ENCODE measurements at places on chromosomes 3 and 15.

DNA sequence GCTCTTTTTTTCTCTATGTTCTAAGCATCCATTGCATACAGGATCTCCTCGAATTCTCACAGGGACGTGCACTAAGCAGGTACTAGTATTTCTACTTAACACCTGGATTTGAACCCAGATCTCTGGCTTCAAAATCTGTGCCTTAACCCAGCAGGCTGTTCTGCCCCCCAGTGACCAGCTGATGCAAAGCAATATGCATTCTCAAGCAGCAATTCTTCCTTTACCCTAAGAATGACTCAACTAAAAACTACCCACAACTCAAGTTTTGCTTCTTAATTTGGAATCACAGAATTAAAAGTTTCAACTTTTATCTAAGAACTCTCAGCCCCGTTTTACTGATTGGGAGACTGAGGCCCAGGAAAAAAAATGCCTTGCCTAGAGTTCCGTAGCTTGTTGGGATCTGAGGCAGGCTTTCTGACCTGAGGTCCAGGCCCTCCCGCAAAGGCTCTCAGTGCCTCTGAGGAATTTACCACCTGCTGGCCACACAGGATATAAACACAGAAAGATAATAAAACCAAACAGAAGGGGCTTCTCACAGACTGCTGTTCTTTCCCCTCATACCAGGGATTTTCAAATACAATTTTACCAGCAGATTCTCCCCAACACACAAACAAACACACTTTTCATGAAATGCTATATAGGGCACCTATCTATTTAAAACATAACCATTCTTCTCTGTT, 115.4 kb upstream of the RAD18 start:
- H3K4me3 ChIP-seq, result no peak overlapping the region
- DNase-seq, result no peak
- H3K27ac ChIP-seq, result no peak overlapping the region
- no peaks in the 10 kb centered on the region for H3K27me3 ChIP-seq

DNA sequence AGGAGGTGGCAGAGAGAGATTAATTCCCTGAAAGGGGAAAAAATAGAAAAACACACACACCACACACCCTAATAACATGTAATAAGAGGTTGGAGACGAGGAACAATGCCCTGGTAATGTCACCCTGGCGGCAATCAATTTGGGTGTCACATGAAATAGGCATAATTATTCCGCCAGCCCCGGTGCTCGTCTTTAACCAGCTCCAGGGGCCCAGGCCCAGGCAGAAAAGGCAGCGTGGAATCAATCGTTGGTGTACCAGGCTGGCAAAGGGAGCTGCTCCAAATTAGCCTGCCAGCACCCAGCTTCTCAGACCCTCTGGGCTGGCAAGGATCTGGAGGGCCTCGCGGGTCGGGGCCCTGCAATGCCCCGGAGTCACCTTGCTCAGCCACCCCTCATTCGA, 5.6 kb downstream of the LINGO1 start:
- H3K27me3 ChIP-seq, result no peaks in the 10 kb centered on the region
- H3K27ac ChIP-seq, result no peak overlapping the region
- no peaks in the 10 kb centered on the region for H3K36me3 ChIP-seq

- H3K4me1 ChIP-seq, result peaks cover 51% of the 10 kb centered on the region
- H3K4me3 ChIP-seq, result no peak overlapping the region
- H3K36me3 ChIP-seq, result no peaks in the 10 kb centered on the region
- no peak for DNase-seq
- no peaks in the 10 kb centered on the region for H3K27me3 ChIP-seq
Observed at GRCh38 chr3:66467996-66468735, 32.7 kb downstream of the LRIG1 start.

DNA sequence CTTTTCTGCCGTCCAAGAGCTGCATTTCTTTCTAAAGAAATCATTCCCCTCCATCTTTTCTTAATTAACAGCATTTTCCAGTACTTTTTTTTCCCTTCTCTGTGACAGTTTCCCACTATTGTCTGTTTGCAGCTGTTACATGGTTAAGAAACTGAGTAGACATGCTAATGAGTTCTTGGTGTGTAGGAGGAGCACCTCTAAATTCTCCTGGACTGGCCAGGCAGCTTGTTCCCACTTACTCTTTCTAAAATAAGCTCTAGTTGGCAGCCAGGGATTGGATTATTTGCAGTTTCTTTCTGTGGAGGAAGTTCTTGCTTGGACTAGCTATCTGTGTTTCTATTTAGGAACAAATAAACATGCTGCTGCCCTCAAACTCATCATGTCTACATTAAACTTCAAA, 235.1 kb upstream of the GAP43 start:
- H3K27ac ChIP-seq, result no peak overlapping the region
- no peaks in the 10 kb centered on the region for H3K4me1 ChIP-seq
- no peak overlapping the region for H3K4me3 ChIP-seq
- no peaks in the 10 kb centered on the region for H3K27me3 ChIP-seq
- no peak for DNase-seq

DNA sequence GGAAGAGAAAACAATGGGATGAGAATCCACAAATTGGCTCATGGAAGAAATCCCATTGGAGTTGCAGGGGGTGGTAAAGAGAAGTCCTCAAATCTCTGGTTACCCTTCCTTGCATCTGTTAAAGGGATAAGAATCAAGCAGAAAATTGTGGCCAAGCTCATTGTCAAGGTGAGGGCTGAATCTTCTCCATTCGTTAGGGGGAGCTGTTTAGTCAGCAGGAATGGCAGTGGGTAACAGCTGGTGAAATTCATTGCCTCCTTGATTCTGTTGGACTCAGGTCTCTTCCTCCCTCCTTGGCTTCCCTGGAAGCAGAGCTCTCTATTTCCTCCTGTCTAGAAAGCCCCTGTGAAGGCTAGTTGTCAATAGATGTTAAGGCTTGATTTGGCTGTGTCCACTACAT, 343.1 kb upstream of the SEMA6D start:
- H3K27me3 ChIP-seq, result no peaks in the 10 kb centered on the region
- no peak overlapping the region for H3K4me3 ChIP-seq
- no peaks in the 10 kb centered on the region for H3K4me1 ChIP-seq
- no peak overlapping the region for H3K27ac ChIP-seq

DNA sequence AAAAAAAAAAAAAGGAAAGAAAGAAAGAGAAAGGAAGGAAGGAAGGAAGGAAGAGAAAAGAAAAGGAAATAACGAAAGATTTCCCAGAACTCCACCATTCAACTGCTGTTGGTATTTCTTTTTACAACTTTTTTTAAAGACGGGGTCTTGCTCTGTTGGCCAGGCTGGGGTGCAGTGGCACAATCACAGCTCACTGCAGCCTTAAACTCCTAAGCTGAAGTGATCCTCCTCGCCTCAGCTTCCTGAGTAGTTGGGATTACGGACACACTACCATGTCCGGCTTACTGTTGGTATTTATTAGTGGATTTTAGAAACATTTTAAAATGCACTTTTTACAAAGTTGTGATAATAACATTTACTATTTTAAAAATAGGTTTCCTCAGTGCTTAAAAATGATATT, 15.0 kb upstream of the USP3 start:
- H3K4me3 ChIP-seq, result no peak overlapping the region
- H3K27me3 ChIP-seq, result no peaks in the 10 kb centered on the region
- H3K4me1 ChIP-seq, result peaks cover 58% of the 10 kb centered on the region
- H3K36me3 ChIP-seq, result no peaks in the 10 kb centered on the region
- no peak overlapping the region for H3K27ac ChIP-seq

GRCh38 chr15:80580106-80580505, 115.0 kb upstream of the ABHD17C start:
- no peaks in the 10 kb centered on the region for H3K27me3 ChIP-seq
- DNase-seq, result no peak
- H3K4me3 ChIP-seq, result no peak overlapping the region
- no peak overlapping the region for H3K27ac ChIP-seq
- no peaks in the 10 kb centered on the region for H3K36me3 ChIP-seq

- no peak for DNase-seq
- no peaks in the 10 kb centered on the region for H3K36me3 ChIP-seq
- H3K4me1 ChIP-seq, result no peaks in the 10 kb centered on the region
- no peak overlapping the region for H3K4me3 ChIP-seq
- H3K27me3 ChIP-seq, result no peaks in the 10 kb centered on the region
Observed at GRCh38 chr3:10775828-10776227, 40.2 kb upstream of the SLC6A11 start.

GRCh38 chr3:195715134-195715533, 5.6 kb upstream of the MUC20 start:
- H3K27me3 ChIP-seq, result no peaks in the 10 kb centered on the region
- no peaks in the 10 kb centered on the region for H3K4me1 ChIP-seq
- no peak overlapping the region for H3K27ac ChIP-seq
- peaks cover 14% of the 10 kb centered on the region for H3K36me3 ChIP-seq
- no peak overlapping the region for H3K4me3 ChIP-seq

- no peaks in the 10 kb centered on the region for H3K36me3 ChIP-seq
- no peak overlapping the region for H3K4me3 ChIP-seq
- DNase-seq, result no peak
- H3K27me3 ChIP-seq, result no peaks in the 10 kb centered on the region
- no peak overlapping the region for H3K27ac ChIP-seq
Observed at GRCh38 chr3:126715432-126715831, 11.4 kb downstream of the CHCHD6 start.

GRCh38 chr15:72006382-72006781, 111.6 kb downstream of the MYO9A start:
- no peak overlapping the region for H3K27ac ChIP-seq
- H3K36me3 ChIP-seq, result no peaks in the 10 kb centered on the region
- no peaks in the 10 kb centered on the region for H3K4me1 ChIP-seq
- H3K4me3 ChIP-seq, result no peak overlapping the region
- no peak for DNase-seq

GRCh38 chr15:70617076-70617910, 146.1 kb downstream of the UACA start:
- no peak overlapping the region for H3K27ac ChIP-seq
- no peak for DNase-seq
- no peak overlapping the region for H3K4me3 ChIP-seq
- no peaks in the 10 kb centered on the region for H3K36me3 ChIP-seq
- H3K4me1 ChIP-seq, result no peaks in the 10 kb centered on the region

DNA sequence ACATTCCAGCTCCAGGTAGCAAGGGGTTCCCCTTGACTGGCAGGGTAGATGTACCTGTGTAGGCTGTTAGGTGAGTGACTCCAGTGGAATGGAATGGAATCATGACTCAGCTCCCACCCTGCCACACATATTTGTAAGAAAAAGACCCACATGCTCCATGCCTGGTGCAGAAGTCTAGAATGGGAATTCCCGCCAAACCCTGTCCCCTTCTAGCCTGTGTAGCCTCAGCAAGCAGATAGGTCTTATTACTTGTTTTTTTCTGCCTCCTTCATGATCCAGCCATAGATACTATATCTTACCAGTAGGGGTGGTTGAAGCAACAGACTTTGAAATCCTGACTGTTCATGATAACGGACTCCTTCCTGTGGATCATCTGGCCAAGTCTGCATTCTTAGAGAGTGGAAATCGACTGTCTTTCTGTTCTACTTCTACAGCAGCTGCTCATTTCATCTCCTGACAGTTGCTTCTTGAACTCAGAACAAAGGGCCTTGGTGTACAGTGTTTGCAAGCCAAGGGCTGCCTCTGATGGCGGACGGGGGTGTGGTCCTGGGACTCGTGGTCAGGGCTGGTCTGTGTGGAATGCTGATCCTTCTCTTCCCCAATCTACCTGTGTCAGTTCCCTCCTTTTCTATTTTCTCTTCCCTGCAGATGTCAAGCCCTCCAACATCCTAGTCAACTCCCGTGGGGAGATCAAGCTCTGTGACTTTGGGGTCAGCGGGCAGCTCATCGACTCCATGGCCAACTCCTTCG, 16.3 kb downstream of the SNAPC5 start:
- no peak overlapping the region for H3K4me3 ChIP-seq
- peaks cover 25% of the 10 kb centered on the region for H3K36me3 ChIP-seq
- H3K27ac ChIP-seq, result no peak overlapping the region
- DNase-seq, result no peak

DNA sequence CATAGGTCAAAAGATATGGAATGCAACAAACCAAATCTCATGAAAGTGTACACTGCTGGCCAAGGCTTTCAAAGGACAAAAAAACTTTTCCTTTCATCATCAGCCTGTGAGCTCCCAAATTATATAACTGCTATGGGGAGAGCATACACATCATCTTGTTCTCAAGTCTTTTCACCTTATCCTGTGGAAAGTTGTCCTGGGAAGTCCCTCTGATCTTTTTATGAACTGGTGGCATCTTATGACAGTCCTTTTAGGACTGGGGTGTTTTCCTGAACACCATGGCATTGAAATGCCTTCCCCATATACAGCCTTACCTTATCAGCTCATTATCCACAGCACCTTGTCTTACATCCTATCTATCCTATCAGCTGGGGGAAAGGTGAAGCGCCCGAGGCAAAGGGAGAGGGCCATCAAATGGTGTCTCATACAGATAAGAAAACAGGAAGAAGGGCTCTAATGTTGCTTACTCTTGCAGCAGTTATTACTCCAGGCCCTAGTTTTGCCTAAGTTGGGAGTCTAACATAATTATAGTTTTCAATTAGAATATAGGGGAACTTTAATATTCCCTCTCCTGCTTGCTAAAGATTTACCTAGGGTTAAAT, 61.5 kb upstream of the GOLIM4 start:
- no peak for DNase-seq
- H3K4me3 ChIP-seq, result no peak overlapping the region
- H3K27me3 ChIP-seq, result no peaks in the 10 kb centered on the region
- H3K4me1 ChIP-seq, result no peaks in the 10 kb centered on the region

- no peak overlapping the region for H3K27ac ChIP-seq
- no peaks in the 10 kb centered on the region for H3K36me3 ChIP-seq
- no peak overlapping the region for H3K4me3 ChIP-seq
- no peaks in the 10 kb centered on the region for H3K4me1 ChIP-seq
- DNase-seq, result no peak
Observed at GRCh38 chr3:86990012-86990733, 776 bp downstream of the VGLL3 start.

- DNase-seq, result no peak
- no peak overlapping the region for H3K4me3 ChIP-seq
- no peak overlapping the region for H3K27ac ChIP-seq
- H3K4me1 ChIP-seq, result no peaks in the 10 kb centered on the region
Observed at GRCh38 chr3:143627336-143627735, 220.9 kb downstream of the SLC9A9 start.

DNA sequence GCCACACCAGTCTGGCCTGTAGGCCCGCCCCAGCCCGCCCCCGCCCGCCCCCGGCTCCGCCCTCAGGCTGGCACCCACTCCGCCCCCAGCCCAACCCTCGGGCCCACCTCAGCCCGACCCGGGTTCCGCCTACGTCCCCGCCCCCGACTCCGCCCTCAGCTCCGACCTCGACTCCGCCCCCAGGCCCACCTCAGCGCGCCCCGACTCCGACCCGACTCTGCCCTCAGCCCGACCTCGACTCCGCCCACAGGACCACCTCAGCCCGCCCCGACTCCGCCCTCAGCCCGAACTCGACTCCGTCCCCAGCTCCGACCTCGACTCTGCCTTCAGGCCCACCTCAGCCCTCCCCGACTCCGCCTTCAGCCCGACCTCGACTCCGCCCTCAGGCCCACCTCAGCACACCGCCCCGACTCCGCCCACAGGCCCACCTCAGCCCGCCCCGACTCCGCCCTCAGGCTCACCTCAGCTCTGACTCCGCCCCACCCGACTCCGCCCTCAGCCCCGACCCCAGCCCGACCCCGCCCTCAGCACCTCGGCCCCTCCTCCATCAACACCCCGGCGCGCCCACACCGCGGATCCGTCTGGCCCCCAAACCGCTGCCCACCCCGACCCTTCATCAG, at the start of gene RAB43:
Gene RAB43 (minus strand): TSS at position 13 of the 620 bp plus-strand sequence. CDS start 315 bp downstream, outside the sequence.
- peaks cover 9% of the 10 kb centered on the region for H3K36me3 ChIP-seq
- H3K27me3 ChIP-seq, result no peaks in the 10 kb centered on the region
- H3K27ac ChIP-seq, result peak within 1 kb of the TSS; percentile 62
- H3K4me1 ChIP-seq, result peaks cover 40% of the 10 kb centered on the region
- peak; percentile 82 for DNase-seq

GRCh38 chr3:24765399-24765798, 270.7 kb upstream of the THRB start:
- DNase-seq, result no peak
- H3K27ac ChIP-seq, result no peak overlapping the region
- H3K4me1 ChIP-seq, result no peaks in the 10 kb centered on the region
- H3K4me3 ChIP-seq, result no peak overlapping the region
- H3K36me3 ChIP-seq, result no peaks in the 10 kb centered on the region
